Left forelimb (tissue), 1 donor: ENCODE measurements at places on chromosomes 4 and X.

DNA sequence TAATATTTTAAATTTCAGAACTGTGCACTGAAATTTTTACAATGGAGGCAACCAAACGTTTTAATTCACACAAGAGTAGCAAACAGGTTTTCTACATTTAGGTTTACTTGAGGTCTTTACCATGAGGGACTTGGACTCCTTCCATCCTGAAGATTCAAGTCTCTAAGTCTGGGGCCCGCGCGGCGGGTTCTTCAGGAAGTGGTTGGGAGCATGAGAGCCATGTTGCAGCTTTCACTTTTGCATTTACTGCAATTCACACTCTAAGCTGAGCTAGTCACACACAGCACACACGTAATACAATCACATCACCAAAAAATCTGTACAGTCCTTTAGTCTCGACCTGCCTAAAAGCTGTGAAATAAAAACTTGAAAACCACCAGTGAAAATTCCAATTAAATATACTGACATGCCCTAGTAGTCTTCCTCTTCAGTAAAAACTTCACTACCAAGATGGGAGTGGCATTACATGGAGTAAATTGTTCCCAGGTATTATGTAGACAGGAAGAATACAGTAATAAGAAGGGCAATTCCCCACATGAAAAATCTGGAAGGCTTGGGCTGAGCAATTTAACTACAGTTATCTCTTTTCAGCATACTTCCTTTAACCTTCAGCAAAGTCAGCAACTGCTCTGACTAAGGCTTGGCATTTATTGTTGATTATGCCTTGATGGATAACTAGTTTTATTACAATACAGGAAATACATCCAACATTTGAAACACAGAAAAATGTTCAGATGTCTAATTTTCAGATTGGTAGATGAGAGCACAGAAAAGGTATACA is 571.1 kb upstream of the DIPK2B start:
- no peak for DNase-seq

DNA sequence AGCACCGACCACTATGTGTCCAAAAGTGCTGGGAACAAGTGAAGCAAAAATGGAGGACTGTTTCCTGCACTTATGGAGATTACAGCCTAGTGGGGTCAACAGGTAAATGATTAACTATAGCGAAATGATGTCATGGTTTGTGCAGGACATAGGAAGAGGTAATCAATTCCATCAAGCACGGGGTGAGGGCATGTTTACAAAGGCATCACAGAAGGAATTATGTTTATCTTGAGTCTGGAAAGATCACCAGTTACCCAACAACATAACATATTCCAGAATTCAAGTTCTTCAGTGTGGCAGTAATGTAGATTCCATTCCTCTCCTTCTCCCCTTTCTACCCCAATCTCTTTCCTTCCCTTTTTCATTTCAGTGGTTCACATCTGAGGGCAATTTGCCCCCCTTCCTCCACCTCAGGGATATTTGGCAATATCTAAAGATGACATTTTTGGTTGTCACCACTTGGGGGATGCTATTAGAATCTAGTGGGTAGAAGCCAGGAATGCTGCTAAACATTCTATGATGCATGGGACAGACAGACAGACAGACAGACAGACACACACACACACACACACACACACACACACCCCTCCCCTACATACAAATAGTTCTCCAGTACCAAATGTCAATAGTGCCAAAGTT is 24.1 kb downstream of the FAM47E start:
- no peak for DNase-seq

- no peak for DNase-seq
Measured at GRCh38 chrX:41152221-41152620, 67.0 kb downstream of the USP9X start.

GRCh38 chr4:8891255-8891645 is 19.6 kb upstream of the HMX1 start:
- DNase-seq, result no peak

GRCh38 chr4:40856840-40857362 is 107.1 kb downstream of the NSUN7 start:
- DNase-seq, result peak; percentile 82

DNA sequence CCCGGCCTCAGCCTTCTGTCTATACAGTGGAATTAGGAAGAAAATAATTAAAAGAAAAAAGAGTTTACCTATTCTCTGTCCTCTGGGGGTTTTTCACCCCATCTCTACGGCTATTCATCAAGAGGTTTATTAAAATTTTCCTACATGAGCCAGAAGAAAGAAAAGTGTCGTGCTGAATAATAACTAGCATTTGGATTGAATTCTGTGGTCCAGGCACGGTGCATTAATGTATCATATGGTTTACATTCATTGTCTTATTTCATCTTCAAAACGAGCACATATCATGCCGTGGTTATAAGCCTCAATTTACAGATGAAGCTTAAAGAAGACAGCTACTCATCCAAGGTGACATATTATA is 5.4 kb upstream of the NAA15 start:
- DNase-seq, result no peak

- no peak for DNase-seq
Measured at GRCh38 chrX:24097741-24098260, 43.0 kb downstream of the EIF2S3 start.

DNA sequence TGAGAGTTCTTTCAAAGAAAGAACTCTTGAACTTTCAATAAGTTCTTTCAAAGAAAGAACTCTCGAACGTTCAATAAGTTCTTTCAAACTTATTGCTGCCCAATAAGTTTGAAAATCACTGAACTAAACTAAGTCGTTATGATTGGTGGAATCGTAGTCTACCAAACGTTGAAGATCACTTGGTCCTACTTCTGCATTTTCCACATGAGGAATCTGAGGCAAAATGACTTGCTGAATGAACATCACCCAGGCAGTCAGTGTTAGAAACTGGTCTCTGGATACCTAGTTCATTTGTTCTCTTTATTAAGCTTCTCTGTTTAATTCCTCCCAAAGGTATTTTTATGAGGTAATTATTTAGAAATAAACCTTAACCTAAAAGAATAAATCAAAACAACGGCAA is 7.1 kb upstream of the CNOT6L start:
- DNase-seq, result no peak

DNA sequence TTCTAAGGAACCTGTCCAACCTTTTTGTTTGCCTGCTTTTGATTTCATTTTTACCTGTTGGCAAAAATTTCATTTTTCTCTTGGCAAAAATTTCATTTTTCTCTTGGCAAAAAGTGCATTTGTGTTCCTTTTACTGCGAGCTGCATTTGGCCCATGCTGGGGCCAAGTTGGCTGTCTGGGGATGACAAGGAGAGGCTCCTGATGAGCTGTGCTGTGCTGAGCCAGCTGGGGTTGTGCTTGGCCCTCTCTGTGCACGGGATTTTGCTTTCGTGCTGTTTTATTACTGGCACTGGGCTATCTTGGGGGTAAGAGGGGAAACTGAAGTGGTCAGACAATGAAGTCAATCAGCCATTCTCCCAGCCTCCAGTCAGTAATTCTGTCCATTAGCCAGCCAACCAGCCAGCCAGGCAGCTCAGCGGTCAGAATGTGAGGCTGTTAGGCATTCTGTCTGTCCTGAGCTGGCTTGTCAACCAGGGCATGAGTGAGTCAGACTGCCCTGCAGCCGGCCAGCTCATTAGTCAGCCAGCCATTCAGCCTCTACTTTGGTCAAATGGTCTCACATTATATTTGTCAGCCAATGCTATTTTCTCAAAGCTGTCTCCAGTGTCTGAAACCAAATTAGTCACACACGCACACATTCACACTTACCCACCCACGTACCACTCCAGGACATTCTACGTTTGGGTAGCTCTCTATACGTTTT is 56.9 kb upstream of the PRPS1 start:
- DNase-seq, result no peak

DNA sequence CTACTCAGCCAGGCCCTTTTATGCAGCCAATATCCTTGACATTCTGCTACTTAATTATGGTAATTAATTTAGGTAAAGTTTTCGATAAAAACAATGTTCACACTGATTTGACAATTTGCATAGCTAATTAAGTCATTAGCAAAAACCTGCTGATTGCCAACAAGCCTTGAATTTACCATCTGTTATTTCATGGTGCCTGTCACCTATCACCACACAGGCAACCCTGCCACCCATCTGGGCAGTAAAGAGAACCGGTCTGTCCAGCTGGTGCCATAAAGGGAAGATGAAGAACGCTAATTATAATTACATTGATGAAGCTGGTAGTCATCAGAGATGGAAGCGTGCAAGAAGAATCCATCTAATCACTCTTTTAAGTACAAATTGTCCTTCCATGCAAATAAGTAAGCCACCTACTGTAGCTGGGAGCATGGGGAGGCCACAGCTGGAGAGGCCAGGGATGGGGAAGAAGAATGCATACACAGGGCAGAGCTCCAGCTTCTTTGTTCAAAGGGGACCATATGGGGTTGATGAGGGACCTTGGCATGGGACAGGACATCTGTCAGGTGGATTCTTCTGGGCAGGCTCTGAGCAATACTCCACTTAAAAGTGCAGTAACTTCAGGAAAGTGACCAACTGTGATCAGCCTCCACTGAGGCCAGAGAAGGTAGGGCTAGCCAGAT is 277.3 kb upstream of the TAPT1 start:
- DNase-seq, result no peak

DNA sequence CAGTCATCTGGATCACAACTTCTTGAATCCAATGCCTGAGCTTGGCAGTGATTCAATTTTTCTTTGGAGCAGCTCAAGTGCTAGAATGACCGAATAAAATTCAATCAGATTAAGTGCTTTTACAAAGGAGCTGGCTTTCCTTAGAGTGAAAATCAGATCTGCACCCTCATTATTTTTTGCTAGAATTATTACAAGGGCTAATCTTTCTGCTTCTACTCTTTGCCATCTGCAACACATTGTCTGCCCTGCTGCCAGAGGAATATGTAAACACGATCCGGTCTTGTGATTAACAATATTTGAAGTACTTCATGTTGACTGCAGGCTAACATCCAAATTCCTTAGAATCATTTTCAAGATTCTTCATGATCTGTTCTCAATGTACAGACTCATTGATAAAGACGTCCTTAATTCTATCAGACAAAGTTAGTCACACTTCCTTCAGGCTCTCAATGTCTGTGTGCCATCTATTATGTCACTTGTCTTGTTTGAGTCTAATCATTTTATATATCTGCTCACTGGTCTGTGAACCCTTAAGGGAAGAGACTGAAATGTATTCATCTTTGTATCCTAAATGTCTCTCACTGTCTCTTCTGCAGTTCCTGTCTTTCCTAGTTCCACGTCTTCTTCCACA is 531.2 kb downstream of the GALNTL6 start:
- DNase-seq, result no peak

- DNase-seq, result no peak
Measured at GRCh38 chrX:119622356-119623232, 16.4 kb upstream of the NKRF start.

- DNase-seq, result no peak
Measured at GRCh38 chr4:156495836-156496235, 475.8 kb downstream of the PDGFC start.

- no peak for DNase-seq
Measured at GRCh38 chr4:164768516-164768915, 14.6 kb downstream of the SMIM31 start.

GRCh38 chr4:155889031-155889793 is 14.3 kb upstream of the TDO2 start:
- DNase-seq, result no peak

DNA sequence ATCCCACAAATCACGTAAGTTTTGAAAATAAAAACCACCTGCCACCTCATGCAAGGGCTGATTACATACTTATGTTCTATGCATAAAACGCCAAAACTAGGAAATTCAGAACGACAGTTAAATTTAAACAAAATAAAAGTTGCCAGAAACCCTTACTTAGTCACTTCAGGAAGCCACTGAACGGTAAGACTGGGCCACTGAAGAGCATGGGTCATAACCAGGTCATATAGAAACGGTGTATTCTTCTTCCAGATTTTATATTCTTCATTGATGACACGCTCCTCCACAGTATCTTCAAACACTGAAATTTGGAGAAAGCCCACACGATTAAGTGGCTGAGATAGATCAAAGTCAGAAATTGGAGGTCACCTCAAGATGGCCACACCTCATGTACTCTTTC is 1.2 kb downstream of the RBBP7 start:
- no peak for DNase-seq

- DNase-seq, result no peak
Measured at GRCh38 chr4:117623326-117623725, 411.0 kb upstream of the NDST3 start.

DNA sequence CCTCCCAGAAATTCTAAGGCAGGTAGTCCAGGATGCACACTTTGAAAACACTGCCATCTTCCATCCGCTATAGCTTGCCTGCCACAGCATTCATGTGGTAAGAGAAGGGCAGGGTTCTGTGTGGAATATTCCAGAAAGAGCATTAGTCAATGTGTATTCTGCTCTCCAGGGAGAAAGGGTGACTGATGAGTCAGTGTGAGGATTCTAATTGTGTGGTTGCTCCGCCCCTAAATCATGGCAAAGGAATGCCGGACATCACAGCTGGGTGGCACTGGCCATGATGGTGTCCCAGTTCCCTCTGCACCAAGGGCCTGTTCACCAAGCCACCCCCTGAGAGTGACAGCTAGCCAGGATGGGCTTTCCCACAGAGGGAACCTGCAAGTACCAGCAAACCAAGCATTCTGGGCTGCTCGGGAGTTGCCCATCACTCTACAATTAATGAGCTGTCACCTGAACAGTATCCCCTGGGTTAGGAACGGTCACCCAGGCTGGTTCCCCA is 9.5 kb downstream of the IDS start:
- DNase-seq, result no peak

DNA sequence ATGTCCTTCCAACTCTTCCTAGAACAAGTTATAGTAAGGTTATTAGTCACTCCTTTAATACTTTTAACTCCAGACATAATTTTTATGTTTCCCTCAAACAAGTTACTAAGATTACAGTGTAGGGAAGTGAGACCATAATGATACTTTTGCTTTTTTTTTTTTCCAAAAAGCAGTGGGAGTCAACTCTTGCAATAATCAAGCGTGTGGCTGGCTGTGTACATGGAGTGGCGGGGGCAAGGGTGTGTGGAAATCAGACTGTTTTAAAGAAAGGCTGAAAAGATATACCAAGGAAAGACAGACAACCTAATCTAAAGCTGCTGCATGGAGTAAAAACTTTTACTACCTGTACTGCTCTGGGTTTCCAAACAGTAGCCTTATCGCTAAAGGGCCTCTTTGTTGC is 4.1 kb downstream of the NOA1 start:
- no peak for DNase-seq

GRCh38 chr4:34720571-34720970 is 1523.7 kb downstream of the ARAP2 start:
- no peak for DNase-seq

- peak; percentile 67 for DNase-seq
Measured at GRCh38 chr4:125317525-125317877, 2.7 kb downstream of the FAT4 start.

DNA sequence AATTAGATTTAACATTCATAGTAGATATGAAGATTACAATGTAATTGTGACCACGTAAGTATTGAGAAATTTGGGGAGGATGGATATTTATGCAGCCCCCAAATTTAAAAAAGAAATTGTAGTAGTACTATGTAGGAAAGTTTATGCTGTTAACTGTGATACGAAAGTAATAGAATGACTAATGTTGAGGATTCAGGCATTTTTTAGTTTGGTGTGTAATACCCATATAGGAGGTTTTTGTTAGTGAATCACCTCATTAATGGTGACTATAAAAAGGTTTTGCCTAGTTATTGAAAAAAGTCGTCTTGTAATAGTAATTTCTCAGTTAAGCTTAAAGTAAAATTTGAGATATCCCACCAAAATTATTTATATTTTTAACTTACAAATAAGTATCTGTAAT is 67.2 kb downstream of the SMARCAD1 start:
- DNase-seq, result no peak
